ENCODE measurements at places on chromosomes 1 and 21.
A peak's percentile ranks its signal among the peaks of the same experiment; 100 is the strongest.

- no peak for DNase-seq
These were observed 1291.5 kb upstream of the B3GALT2 start for GRCh38 chr1:194477908-194478307.

DNA sequence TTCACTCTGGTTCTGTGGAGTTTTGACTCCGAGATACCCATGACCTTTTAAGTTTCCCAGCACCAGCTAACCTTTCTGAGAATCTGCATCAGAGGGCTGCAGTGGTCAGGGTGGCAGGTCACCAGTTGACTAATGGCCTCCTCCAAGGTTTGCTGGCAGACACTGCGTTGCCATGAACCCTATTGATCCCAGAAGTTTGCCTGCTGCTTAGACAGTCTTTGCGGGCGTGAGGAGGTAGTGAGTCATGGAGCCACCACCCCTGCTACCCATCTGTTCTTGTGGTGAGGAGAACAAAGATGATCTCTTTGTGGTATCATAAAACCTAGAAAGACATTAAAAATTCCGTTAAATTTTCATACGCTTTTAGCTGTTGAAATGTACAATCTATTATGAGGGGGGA is 180.4 kb downstream of the FGGY start:
- peak; percentile 71 for DNase-seq

GRCh38 chr1:14768582-14769304 is 170.3 kb downstream of the KAZN start:
- DNase-seq: no peak

- peak; percentile 66 for DNase-seq
These were observed 35.3 kb upstream of the BCAR3 start for GRCh38 chr1:93716941-93717368.

DNA sequence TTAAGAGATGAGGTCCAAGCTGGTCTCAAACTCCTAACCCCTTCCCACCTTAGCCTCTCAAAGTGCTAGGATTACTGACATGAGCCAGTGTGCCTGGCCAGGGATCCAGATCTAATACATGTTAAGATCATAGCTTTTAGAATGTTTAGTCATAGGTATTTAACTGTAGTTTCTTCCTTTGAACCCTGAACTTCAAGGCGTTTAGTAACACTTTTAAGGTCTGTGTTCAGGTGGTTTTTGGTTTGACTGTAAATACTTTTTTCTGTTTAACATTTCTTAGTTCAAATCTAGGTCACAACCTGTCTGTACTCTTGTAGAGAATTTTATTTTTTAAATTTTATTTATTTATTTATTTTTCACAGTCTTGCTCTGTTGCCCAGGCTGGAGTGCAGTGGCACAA is 28.1 kb downstream of the RAP1A start:
- DNase-seq: no peak

DNA sequence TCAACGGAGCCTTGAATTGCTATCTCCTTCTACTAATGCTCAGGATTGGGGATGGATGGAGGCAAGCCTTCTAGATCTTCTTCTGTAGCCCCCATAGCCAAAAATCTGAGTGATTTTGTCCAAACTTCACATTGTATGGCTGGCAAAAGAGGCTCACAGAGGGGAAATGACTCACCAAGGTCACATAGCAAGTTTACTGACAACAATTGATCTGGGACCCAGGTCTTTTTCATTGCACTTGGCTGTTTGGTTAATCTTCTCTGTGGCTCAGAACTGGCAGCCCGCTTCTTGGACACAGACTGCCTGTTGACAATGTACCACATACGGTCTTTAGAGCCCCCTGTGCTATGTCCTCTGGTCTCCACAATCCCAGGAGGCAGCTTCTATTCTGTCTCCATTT is 3.0 kb upstream of the LACTBL1 start:
- DNase-seq: no peak

- DNase-seq: no peak
These were observed 8.4 kb downstream of the QSOX1 start for GRCh38 chr1:180163041-180163440.

GRCh38 chr1:221366495-221367110 is 375.3 kb downstream of the DUSP10 start:
- DNase-seq: no peak

DNA sequence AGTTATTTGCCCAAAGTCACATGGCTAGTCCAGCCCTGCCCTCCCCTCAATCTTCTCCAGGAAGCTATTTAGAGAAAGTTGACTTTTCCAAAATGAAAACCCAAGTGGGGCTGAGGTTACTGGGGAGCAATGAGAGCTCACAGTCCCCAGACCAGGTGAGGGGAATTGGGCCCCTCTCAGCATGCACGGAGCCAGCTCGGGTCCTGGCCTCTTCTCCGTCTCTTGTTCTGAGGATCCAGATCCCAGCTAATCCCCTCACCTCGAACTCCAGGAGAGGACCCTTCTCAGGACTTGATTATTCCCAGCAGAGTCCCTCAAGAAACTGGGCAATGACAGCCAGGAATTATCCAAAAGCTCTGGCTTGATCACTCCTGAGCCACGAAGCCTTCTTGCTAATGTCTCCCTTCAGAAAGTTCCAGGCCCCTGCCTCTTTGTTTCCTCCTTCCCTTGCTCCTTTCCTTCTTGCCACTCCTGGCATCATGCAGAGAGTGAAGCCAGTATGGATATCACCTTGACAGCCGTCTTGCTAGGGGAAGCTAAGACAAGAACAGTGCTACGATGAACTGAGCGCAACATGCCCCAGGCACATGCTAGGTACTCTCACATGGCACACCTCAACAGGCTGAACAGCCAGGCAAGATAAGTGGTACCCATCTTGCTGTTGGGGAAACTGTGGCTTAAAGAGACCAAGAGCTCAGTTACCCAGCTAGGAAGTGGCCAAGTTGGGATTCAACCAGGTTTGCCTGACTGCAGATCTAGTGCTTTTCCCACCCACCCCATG is 51.9 kb downstream of the KLHDC7A start:
- DNase-seq: peak; percentile 4

DNA sequence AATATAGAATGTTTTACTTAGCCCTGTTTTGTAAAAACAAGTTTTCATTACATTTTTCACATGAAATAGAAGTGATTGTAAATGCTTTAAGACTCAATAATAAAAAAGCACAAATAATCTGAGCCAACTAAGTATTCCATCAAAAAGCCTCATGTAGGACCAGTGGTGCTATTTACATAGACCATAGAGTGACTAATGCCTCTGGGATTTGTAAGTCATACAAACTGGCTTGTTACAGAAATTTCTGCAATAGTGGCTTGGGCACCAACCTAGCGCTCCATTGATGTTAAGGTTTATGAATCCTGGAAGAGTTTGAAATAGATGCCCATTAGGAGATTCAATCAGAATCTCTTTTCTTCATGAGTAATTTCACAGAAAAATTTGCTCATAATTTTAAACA is 31.9 kb downstream of the ZMYM1 start:
- no peak for DNase-seq

GRCh38 chr1:225450491-225451191 is 22.8 kb upstream of the LBR start:
- DNase-seq: no peak

DNA sequence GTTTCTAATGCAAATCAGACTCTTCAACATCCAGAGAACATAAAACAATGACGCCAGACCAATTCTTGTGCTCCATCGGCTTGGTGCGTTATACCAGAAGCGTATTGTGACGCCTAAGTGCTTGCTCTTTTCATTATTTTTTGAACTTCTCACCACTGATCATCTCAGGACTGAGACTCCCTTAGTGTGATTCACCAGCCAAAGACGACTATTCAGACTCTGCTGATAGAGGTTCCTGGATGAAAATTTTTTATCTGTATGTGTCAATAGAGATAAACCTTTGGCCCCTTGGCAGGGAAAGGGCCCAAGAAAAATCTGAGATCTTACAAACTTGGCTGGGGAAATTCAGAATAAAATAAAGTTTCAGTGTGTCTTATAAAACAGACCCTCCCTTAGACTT is 856 bp upstream of the GREM2 start:
- DNase-seq: no peak

DNA sequence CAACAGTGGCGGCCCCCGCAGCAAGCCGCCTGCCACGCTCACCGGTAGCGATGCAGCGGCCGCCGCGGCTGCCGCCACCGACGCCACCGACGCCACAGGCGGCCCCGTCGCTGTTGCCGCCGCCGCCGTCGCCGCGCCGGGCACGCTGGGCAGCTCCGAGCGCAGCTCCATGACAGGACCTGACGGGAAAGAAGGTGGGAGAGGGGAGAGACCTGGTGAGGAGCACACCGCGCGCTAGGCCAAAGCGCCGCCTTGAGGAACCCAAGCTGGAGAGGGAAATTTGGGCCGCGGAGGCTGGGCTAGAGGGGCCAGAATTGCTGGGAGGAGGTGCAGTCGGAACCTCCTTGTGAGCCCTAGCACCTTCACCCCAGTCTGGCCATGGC is 1.9 kb downstream of the DMRTA2 start:
- DNase-seq: no peak

DNA sequence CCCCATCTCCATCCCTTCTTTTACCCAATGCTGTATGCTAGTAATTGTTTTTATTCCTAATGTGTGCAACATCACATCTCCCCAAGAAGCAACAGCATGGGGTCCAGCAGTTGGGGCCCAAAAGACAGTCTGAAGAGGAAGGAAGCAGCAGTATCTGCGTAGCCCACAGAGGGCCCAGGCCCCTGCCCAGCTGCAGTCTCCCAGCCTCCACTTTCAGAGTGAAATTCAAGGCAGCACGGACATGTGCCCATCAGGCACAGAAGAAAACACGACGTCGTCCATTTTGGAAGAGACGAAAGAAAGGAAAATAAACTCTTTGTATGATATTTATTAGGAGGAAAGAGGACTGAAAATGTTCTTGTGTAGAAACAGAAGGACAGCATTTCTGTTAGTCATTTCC is 37.4 kb downstream of the NCF2 start:
- DNase-seq: no peak

GRCh38 chr1:6523566-6523965 is 30.7 kb downstream of the NOL9 start:
- DNase-seq: no peak

DNA sequence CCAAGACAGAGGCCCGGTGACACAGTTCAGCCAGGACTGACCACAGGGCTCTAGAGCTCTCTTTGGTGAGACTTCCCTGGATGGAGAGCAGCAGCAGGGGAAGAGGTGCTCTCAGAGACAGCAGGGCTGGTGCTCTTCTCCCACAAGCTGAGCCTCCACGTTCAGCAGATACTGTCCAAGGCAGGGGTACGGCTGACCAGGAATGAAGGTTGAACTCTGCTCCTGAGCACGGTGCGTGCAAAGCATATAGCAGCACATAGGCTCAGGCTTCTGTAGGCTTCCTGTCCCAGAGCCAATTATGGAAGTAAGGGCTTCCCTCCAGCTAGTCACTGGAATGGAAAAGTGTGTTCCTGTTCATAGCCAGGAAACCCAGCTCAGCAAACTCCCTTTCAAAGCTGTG is 23.9 kb downstream of the DMBX1 start:
- DNase-seq: no peak

GRCh38 chr1:1894354-1895059 is 3.6 kb upstream of the GNB1 start:
- DNase-seq: no peak

DNA sequence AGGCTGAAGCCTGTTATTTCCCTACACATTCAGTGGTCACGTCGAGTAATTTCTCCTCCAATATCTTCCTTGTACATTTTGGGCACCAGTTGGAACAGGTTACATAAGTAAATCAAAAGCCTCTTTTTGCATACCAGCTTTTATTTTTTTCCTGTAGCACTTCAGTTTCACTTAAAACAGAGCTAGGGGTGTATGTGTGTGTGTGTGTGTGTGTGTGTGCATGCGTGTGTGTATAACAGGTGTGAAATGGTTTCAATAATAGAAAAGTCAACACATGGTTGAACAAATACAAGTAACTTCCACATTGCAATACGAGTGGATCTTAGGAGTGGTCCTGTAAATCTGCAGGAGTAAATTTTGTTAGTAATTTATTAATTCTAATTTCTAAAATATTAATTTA is 3.0 kb upstream of the MAN1A2 start:
- no peak for DNase-seq

DNA sequence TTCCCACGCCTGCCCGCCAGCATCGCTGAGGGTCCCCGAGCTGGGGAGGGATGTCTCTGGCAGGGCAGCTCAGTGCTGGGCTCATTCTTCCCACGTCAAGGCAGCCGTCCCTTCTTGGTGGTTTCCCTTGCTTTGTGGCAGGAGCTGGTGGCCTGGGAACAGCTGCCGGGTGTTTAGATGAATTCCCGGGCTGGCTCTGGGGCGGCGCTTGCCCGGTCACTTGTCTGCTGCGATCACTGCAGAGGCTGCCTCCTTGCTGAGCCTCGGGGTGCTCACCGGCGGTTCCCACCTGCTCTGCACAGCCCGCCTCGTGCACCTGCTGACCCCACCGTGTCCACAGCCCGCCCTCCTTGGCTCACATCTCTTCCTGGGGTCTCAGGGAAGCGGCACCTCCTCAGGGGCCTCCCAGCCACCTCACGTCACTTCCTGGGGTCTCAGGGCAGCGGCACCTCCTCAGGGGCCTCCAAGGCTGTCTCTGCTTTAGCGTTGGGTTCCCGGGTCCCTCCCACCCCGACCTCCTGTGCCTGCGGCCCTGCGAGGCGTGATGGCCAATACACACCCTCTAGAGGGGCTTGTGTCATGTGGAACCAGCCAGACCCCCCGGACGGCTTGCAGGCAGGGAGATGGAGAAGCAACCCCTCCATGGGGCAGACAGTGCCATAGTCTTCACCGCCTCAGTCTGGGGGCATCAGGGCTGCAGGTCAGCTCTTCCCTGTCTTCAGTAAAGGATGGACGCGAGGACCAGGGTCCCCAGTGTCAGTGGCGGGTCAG is 13.5 kb downstream of the COL18A1 start:
- DNase-seq: no peak

GRCh38 chr1:207077470-207078377 is 10.9 kb upstream of the C4BPB start:
- peak; percentile 70 for DNase-seq

GRCh38 chr1:206070627-206071304 is 17.8 kb downstream of the RHEX start:
- DNase-seq: no peak

- DNase-seq: no peak
These were observed 1602.9 kb downstream of the KCNT2 start for GRCh38 chr1:195005338-195005737.
